Renal cortex interstitium (tissue), 15 donors: ENCODE measurements at places on chromosomes 4 and X. TPM values are rescaled to one million over a fixed set of nuclear protein-coding genes. Genes with fewer than 3 reads are reported as not detected.

DNA sequence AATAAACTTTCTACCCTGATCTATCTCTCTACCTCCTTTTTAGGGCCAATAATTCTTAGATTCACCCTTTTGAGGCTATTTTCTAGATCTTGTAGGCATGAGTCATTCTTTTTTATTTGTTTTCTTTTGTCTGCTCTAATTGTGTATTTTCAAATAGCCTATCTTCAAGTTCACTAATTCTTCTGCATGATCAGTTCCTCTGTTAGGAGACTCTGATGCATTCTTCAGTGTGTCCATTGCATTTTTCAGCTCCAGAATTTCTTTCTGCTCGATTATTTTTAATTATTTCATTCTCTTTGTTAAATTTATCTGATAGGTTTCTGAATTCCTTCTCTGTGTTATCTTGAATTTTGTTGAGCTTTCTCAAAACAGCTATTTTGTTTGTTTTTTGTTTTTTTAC, 11.3 kb downstream of the CXorf58 start:
- DNase-seq: no peak

The PABPC1L2A gene
- not detected for polyA plus RNA-seq

DNA sequence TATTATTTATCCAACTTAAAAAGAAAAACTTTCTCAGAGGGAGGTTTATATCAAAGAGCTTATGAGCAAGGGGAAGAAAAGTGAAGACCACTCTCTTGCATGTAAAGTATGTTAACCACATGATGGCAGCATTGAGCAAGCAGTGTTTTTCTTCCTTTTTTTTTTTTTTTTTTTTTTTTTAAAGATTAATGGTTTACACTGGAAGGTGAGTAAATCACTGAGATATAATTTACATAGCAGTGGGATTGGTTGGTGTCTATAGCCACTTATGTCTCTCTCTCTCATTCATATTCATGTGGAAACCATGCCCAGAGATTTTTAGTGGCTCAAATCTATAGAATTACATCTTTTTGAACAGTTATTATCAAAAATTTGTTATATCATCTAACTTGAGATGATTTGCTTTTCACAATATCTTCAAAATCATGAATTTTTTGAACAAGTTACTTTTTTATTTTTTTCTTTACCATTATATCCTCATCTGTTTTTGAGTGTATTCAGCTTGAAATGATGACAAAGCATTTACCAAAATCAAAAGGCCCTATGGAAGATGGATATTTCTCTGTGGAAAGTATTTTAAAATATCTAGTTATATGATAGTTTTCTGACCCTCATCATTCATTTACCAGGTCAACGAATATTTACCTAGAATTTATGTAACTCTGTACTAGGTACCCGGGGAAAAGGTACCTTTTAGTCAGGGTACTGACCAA, 31.6 kb downstream of the MTHFD2L start:
- DNase-seq: peak; percentile 26

The ELOVL6 gene
- 37.4 TPM for polyA plus RNA-seq

The N4BP2 gene
- 26.1 TPM for polyA plus RNA-seq

The PAPSS1 gene
- polyA plus RNA-seq: 94.3 TPM

The SYNPO2 gene
- polyA plus RNA-seq: 16.2 TPM

DNA sequence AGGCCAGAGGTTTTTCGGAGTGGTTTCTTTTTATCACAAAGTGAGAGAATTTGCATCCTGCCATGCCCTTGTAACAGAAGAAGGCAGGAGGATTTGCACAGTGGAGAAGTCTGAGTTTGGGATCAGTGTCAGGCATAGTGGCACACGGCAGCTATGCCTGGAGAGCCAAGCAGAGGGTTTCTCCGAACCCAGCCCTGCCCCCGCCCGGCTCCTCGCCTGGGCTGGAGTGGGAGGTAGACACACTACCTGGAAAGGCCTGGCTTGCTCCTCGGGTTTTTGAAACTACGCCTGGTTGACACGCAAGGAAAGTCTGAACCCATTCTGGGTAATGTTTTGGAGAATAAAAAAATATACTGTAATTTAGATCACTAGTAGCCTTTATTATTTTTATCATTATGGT, 1653.6 kb upstream of the TENM3 start:
- DNase-seq: no peak

DNA sequence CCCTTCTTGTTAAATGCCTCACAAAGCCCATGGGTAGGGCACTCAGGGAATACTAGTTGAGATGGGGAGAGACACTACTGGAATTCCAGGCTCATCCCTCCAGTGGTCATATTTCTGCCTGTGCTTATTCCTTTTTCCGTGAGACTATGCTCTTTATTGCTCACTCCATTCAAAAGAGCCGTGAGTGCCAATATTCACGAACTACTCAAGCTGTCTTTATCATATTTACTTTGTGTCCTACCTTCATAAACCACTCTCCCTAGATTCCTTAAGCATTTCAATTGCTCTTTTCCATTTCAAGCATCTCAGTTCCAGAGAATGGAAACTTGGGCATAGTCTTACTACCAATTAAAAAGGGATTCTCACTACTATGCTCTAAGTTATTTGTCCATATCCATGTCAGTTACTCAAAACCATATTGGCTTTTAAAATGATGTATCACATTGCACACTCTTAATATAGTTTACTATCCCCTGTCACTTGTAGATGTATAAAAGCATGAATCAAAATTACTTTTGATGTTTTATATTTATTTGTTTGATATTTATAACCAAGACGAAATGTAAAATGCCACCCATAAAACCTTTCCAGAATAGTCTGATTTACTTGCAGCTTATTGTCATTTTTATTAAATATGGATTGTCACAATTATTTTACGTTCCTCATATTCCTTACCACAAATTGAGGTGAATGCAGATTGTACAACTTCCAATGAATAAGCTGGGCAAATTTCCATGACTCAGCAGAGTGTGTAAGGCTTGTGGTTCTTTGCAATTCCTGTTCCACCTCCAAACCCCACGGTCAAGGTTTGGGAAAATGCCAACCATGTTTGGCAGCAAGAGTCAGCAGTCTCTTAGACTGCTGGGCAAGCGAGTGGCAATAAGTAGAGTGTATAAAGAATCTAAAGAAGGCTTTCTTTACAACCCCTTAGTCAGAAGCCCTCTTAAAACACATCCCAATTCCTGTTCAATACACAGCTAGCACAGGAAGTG, 24.4 kb downstream of the ENOX2 start:
- DNase-seq: no peak

The MAOB gene
- 47.6 TPM for polyA plus RNA-seq

DNA sequence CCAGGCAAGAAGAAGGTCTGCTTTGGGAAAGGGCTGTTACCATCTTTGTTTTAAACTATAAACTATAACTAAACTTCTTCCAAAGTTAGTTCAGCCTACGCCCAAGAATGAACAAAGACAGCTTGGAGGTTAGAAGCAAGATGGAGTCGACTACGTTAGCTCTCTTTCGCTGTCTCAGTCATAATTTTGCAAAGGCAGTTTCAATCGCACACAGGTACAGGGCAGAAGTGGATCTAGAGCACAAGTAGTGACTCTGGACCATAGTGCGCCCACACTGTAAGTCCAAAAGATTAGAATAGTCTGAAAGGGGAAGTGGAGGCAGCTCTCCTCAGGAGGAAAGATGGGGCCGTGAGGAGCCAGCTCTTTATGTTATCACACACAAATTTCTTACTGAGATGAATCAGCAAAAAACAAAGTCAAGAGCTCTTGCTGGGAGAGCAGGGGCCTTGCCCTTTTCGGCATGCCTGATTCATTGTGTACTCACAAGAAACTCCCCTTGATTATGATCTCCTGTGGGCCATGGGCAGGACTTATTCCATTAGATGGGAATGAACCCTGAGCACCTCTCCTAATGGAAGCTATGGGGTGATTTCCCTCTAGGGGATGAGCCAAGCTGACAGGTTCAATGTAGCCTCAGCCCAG, 58.6 kb downstream of the FUNDC1 start:
- no peak for DNase-seq

DNA sequence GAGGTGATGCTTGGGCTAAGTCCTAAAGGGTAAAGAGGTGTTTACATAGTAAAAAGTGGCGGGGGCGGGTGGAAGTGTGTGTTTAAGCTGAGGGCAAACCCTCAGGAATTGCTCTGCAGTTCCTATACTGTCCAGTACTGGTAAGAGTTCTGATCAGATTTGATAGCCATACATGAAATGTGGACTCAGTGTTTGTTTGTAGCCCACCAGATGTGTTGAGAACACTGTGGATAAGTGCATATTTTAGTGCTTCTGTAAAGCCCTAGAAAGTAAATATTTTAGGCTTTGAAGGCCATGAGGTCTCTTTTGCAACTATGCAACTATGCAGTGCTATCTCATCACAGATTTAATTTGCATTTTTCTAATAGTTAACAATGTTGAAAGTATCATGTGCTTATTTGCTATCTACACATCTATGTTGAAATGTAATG, 80.7 kb upstream of the EOLA2 start:
- no peak for DNase-seq

DNA sequence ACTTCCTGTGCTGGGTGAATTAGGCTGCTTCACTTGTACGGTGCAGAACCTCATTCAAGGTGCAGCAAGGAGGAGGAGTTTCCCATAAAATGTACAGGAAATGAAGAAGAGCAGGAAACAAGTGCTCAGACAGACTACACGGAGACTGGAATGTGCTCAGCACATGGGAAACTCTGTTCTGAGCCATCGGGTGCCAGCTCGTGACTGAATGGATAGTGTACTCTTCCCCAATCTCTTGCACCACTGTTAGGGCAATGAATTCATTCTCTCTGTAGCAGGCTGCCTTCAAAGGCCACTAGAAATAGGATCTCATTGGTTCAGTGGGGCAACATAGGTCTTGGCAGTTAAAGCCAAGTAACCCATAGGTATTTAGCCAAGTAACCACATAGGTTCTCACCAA, 200.0 kb upstream of the LDB2 start:
- DNase-seq: no peak

- DNase-seq: no peak
Measured at GRCh38 chr4:159229164-159229563, 126.3 kb downstream of the RAPGEF2 start.

GRCh38 chr4:155781249-155781831, 22.5 kb downstream of the GUCY1B1 start:
- DNase-seq: no peak

GRCh38 chr4:53844133-53844532, 220.3 kb downstream of the CHIC2 start:
- DNase-seq: no peak

DNA sequence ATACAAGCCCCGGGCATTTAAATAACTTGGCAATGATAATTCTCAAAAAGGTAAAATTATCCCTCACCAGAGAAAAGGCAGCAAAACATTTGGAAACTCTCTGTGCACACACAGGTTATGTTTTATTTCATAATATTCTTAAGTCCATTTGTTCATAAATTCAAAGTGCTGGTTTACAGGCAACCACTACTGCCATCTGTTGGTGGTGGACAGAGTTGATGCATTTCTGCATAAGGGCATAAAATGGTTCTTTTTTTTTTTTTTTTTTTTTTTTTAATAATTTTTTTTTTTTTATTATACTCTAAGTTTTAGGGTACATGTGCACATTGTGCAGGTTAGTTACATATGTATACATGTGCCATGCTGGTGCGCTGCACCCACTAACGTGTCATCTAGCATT, 31.5 kb upstream of the IL21 start:
- peak; percentile 7 for DNase-seq

DNA sequence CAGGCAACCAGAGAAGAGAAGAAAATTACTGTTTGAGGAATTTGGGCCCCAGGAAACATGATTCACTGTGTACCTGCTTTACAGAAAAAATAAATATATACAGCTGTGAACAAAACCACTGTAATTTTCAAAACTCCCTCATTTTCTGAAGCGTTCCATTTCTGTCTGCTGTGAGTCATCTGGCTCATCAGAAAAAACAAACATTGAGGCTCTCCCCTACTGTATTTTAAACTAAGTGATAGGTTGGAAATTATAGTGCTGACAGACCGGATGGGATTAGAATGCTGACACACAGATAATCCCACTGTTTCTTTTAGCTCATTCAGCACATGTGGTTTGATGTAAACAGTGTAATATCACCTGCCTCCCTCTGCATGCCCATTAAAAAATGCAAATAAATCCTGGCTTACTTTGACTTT, 847.0 kb downstream of the TRIML1 start:
- no peak for DNase-seq

DNA sequence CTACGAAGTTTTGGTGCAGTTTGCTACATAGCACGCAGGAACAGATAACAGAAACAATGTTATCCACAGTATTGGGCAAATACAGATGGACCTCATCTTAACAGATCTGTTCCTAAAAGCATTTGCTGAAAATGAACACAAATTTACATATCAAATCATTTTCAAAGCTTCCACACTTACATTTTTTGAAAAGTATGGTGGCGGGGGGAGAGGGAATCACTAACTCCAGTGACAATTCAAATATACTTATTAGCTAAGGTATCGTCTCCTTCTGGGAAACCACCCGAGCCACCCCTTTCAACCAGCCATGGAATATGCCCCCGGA, 175.0 kb downstream of the NSUN7 start:
- no peak for DNase-seq

DNA sequence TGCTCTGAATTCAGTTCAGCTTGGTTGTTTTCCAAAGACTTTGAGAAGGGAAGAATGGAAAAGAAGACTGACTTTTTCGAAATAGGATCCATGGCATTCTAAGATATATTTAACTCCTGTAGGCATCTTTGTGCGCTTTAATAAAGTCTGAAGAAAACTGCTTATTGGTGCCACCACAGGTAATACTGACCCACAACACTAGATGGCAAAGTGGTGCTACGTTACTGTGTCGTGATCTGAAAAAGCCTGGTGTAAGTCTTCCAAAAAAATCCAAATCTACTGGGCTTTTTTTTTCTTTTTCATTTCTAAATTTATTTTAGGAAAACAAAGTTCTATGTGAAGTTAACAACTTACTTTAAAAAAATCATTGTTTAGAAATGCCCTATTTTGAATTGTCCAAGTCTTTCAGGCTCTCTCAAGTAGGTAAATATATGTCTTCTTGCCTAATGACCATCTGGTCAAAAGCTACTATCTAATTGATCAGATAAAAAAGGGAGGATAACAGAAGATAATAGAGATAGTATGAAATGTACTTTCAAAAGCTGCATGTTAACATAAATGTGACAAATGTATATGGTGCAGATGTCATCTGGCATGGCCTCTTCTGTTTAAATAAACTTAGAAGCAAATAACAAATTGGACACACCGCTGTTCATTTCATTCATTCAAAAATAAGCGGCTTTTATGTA, 47.0 kb upstream of the MID1IP1 start:
- DNase-seq: no peak

- DNase-seq: no peak
Measured at GRCh38 chr4:42235304-42236021, 83.0 kb upstream of the BEND4 start.

DNA sequence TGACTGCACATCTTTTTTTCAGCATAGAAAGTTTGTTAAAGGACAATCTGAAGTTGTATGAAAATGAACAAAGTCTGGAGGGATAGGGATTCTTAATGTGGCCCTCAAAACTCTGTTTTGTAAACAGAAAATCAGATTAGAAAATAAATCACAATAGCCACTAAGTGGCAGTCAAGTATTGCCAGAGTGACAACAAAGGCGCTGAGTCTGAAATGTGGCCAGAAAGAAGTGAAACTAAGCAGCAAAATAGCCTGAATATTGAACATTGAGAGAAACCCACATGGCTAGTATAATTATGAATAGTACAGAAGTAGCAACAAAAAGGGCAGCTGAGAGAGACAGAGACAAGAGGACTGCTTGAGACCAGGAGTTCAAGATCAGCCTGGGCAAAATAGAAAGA, 81.1 kb upstream of the CT45A1 start:
- DNase-seq: no peak
